ENCODE measurements at places on chromosomes 12 and 14.
A peak's percentile ranks its signal among the peaks of the same experiment; 100 is the strongest.

GRCh38 chr14:39739796-39740195 is 307.6 kb upstream of the FBXO33 start:
- no peak for DNase-seq

GRCh38 chr14:104579507-104579906 is at the start of gene C14orf180:
Gene C14orf180 (plus strand): TSS chr14:104579764. CDS start chr14:104586431, 6,667 bp downstream.
- DNase-seq, result no peak

GRCh38 chr14:91484186-91484585 is 25.9 kb downstream of the PPP4R3A start:
- no peak for DNase-seq

DNA sequence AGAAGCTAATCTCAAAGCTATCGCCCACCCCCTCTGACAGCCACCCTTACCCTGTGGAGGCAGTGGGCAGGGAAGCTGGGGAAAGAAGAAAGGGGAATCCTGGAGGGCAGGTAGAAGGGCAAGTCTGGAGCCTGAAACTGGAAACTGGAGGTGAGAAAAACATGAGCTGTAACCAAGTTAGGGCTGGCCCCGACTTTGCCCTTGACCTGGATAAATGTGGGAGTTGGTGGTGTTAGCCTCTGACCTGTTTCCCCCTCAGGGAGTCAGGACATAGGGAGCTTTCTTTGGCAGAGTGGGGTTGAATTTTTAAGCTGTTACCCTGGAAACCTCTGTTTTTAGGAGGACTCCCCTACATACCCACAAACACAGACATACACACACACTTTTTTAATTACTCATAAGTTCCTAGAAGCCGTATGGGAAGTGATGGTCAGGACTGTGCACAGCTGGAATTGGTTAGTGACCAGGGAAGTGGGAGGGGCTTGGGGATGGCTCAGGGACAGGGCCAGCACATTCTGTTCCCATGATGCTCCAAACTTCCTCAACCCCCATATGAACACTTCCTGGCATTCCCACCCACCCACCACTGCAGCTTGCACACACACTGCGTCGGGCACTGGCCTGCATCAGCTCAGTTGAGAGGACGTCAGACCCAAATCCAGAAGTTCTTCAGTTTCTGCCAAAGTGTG is 5.0 kb upstream of the MMP19 start:
- peak; percentile 42 for DNase-seq

- DNase-seq, result no peak
Observed at GRCh38 chr14:59788176-59788575, 82.4 kb downstream of the RTN1 start.

DNA sequence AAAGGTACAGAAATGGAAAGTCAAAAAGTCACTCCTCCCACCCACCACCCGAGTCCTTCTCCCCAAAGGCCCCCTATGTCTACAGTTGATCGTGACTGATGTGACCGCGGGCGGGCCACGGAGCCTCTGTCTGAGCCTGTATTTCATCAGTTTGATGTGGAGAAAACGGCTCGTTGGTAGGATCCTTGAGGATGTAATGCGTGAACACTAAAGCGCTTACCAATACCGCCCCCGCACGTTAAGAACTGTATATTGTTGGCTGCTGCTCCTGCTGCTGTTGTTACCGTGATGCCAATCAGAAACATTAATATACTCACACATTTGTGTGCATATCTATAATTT is 24.6 kb upstream of the UBC start:
- DNase-seq, result no peak

DNA sequence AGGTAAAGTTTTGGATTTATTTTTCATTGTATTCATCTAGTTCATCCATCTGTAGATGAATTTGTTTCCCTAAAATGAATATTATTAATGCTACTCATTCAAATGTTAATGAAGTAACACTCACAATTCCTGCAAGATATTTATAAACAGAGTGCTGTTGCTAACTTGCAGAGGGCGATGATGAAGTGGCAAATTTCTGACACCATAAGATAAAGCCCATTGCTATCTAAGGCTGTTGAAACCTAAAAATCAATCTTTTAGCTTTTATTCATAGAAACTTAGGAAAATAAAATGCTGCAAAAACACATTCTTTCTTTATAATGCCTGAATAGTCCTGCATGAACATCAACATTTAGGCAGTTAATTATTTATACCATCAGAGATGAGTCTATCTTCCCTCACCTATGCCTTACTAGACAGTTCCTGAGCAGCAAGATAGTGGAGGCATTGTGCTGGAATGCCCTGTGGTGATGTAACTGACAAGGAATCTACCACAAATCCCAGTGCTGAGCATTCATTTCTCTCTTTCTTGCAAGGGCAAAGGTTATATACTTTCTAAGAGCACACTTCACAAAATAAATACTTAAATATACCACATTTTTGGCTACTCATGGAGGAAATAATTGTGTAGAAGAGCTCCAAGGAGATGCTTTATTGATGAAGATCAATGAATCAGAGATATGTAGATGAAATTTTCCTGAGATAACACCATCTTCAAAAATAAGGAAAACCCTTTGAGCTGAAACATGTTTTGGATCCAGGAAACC is 57.6 kb downstream of the LMNTD1 start:
- no peak for DNase-seq

DNA sequence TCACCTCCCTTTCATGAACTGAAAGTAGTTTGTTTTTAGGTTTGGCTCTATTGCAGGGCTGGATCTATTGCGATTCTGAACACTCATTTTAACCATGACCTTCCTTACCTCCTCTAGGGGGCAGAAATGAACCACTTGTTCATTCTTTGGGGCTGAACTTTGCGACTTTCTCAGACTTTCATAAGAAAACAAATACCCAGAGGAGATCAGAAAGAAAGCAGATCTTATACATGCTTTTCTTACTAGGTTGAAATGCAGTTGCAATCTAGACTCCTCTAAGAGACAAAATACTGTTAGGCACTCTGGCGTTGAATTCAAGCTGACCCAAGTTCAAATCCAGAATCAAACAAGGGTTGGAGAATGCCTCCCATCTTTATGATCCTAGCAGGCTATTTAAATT is 32.6 kb upstream of the PLEKHG3 start:
- no peak for DNase-seq

DNA sequence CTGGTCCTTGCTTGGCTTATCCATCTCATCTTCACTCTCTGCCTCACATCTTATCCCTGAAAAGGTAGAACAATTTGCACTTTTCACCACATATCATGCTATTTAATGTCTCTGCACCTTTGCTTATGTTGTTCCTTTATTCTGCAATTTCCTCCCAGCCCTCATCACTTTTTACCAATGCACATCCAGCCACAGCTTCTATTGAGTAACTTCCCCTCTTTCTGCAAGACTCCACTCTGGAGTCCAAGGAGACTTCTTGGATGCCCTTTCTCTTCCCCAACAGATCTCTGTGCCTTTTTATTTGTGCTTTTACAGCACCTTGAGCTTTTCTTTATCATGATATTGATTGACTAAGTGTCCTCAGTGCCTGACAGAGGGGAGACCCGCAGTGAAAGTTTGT is 797.1 kb downstream of the VRK1 start:
- DNase-seq, result no peak

GRCh38 chr14:78286210-78286609 is 116.0 kb downstream of the NRXN3 start:
- no peak for DNase-seq

- no peak for DNase-seq
Observed at GRCh38 chr12:6928022-6928702, 403 bp downstream of the ATN1 start.

- no peak for DNase-seq
Observed at GRCh38 chr14:34569750-34570149, 30.2 kb upstream of the EAPP start.

Measured in esophagus squamous epithelium (tissue), 5 donors.